ENCODE measurements at places on chromosomes 2 and 18.

GRCh38 chr2:120514521-120514920 is 168.6 kb downstream of the INHBB start:
- DNase-seq = no peak

- DNase-seq = no peak
Observed at GRCh38 chr18:63878343-63878742, 9.2 kb upstream of the SERPINB2 start.

GRCh38 chr18:35389095-35389618 is 12.0 kb upstream of the ZNF396 start:
- no peak for DNase-seq

DNA sequence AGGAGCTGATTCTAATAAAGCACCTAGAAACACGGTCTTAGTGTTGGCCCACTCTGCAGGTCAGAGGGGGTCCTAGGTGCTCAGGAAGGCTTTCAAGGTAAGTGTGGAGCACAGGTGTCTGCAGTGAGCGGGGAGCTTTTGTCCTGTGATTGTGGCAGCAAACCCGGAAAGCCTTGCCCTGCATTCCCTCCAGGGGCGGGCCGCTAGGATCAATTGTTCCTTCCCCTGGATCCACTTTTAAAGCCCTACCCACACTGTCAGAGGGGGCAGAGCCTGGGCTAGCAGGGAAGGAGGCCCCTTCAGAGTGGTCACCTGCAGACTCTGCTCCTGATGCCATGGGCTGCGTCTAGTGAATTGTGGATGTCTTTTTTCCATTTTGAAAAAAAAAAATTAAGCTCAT is 176.0 kb downstream of the CTIF start:
- no peak for DNase-seq

DNA sequence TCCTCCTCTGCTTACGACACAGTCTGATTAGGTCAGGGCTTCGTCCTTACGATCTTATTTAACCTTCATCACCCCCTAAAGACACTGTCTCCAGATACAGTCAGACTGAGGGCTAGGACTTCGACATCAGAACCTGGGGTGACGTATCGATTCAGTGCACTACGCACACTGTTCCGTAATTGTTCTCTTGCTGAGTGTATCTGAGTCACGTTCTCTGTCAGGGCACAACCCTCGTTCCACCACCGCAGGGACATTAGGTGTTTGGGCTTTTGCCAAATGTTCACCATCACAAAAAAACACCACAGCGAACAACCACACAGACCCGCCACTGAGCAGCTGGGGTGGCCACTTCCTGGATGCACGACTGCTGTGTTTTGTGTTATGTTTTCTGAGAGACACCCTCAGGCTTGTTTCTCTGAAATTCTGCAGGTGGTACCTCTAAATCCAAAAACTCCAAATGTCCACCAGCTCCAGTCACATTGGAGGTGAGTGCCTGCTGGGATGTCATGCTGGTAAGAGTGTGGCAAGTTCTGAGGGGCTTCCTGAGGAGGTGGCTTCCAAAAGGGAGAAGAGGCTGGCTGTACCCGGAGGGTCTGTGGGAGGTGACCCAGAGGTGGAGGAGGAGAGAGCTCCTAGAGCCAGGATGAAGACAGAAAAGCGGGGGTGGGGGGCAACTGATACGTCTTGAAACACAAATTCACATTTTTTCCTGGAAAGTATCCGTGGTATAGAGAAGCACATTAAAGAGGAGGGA is 66.6 kb downstream of the ADNP2 start:
- peak; percentile 15 for DNase-seq

DNA sequence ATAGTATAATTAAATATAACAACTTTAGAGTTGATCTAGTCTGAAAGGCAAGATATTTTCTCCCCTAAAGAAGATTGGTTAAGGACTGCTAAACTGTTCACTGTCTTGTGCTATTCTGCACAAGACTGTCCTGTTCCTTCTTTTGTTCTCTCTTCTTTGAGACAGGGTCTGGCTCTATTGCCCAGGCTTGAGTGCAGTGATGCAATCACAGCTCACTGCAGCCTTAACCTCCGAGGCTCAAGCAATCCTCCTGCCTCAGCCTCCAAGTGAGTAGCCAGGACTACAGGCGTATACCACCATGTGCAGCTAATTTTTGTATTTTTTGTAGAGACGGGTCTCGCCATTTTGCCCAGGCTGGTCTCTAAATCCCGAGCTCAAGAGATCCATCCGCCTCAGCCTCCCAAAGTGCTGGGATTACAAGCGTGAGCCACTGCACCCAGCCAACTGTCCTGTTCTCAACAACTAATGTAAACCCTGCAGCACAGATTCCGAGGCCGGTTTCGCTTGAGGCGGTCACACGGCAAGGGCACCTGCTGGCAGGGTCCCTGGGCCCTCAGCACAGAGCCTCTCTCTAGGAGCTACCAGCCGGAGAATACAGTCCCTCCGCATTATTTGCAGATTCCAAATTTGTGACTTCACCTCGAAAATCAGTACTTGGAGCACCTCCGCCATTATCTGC is 16.4 kb downstream of the PXDN start:
- DNase-seq = no peak

DNA sequence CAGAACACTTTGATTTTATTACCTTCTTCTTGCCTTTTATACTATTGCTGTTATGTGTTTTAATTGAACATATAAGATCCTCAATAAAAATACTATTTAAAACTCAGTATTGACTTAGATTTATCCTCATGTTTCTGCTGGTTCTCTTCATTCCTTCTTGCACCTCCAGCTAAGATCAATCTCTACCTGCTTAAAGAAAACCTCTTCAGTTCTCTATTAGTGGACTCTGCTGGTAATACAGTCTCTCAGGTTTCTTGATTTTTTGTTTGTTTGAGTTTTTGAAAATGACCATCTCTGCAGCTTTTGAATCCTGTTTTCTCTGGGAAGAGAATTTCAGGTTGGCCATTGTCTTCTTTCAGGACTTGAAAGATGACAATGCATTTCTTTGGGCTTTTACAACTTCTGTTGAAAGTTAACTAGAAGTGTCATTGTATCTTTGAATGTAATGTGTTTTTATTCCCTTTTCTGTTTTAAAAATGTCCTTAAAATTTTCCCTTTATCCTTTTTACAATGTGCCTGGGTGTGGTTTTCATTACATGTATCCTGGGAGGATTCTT is 29.8 kb upstream of the TMEM131 start:
- no peak for DNase-seq

GRCh38 chr18:59448546-59448945 is 89.5 kb upstream of the LMAN1 start:
- DNase-seq = no peak

DNA sequence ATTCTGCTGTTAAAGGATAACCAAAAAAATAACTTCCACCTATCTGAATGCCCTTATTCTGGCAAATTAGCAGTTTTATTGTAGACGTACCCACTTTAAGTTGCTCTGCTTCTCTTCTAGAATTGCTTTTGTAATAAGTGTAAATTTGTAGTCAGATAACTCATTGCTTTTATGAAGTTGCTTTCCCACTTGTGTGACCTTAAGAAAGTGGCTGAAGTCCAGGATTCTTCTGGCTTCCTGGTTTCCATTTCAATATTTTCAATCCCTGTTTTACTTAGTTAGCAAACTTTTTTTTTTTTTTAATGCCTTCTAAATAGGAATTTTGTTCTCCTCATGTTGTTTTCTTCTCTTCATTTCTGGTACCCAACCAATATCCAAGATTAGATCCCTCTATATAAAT is 59.8 kb downstream of the GLS start:
- DNase-seq = no peak

- DNase-seq = no peak
Observed at GRCh38 chr18:456361-457139, 44.0 kb downstream of the COLEC12 start.

- DNase-seq = no peak
Observed at GRCh38 chr2:238600506-238601432, 174.0 kb downstream of the ASB1 start.

GRCh38 chr2:88187038-88187676 is 17.0 kb downstream of the THNSL2 start:
- peak; percentile 78 for DNase-seq

DNA sequence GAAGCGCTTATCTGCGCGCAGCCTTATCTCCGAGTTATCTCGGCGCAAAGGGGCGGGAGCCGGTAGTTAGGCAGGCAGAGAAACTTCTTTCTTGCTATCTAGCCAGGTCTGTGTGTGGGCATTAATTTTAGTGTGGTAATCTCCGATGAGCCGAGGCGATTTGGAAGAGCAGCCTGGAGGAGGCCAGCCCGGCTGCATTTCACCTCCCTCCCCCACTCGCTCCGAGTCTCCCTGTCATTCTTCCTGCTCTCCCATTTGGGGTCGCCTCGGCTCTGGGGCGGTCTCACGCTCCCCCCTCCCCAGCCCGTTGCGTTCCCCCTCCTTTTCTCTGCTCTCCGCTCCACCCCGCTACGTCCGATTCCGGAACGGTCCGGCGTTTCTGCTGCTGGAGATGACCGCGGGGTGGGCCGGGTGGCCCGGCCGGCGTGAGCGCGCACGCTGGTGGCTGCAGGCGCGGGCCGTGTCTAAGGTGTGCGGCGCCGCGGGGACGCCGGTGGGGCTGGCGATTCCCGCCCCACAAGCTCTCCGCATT is 566 bp downstream of the GATA6 start:
- DNase-seq = peak; percentile 28

GRCh38 chr2:229231328-229231868 is 39.7 kb downstream of the PID1 start:
- no peak for DNase-seq

- peak; percentile 3 for DNase-seq
Observed at GRCh38 chr2:5077479-5078089, 614.6 kb upstream of the SOX11 start.

DNA sequence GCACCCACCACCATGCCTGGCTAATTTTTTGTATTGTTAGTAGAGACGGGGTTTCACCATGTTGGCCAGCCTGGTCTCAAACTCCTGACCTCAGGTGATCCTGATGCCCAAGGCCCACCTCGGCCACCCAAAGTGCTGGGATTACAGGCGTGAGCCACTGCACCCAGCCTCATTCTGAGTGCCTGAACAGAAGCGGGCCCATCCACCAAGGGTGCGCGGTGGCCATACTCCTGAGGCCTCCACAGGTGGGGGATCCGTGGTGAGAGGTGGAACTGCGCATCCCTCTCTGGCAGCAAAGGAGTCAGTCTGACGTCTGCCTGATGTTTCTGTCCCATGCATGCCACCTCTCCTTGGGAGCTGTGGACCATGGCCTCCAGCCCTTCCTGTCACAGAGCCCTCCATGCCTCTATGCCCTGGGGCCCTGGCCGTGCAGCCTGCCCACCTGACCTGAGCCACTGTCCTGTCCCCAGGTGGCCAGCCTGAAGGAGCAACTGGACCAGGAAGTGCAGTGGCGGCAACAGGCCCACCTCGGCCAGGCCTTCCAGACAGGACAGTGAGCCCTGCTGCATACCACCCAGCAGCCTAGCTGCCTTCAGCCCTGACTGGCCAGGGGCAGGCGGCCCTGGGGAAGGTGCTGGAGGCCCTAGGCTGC is 7.6 kb upstream of the SNED1 start:
- DNase-seq = no peak

Data from NCI-H2081 (cell line).